Chondrocyte (in vitro differentiated cells): ENCODE measurements at places on chromosomes 11 and 22.

GRCh38 chr11:60810569-60810968, 25.4 kb downstream of the MS4A10 start:
- DNase-seq, result no peak

DNA sequence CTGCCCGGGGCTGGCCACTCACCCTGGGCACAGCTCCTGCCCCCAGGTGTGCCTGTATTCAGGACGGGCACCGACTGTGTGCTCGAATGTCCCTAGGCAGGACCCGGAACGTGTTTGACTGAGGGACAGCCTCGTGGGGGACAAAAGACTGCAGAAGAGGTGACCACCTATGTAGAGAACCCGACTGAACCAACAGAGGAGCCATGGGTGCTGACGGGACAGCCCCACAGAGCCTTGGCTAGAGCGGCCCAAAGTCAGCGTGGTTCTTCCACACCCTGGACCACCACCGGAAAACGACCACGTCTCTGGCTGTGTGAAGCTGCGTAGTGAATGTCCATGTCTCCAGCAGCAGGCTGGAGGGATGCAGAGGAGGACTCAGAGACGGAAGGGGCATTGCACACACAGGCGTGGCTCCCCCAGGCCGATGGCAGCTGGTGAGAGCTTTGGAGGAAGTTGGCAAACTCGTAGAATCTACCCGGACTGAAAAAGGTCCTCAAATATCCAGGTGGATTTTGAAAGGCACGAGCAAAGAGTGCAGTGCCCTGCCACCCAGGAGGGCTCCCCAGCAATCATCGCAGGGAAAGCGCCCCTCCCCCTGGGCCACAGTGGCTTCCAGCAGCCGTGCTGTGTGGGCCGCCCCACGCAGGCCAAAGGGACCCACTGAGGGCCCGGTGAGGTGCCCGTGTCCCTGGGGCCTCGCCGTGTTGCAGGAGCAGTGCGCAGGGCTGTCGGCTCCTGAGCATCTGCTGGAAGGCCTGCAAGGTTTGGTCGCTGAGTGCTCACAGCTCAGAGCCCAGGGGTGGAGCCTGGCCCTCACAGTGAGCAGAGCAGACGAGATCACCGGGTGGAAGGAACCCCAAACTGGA, 17.5 kb upstream of the MUC5B start:
- peak; percentile 83 for DNase-seq

- DNase-seq, result no peak
Observed at GRCh38 chr11:77075425-77075905, 8.7 kb downstream of the CAPN5 start.

DNA sequence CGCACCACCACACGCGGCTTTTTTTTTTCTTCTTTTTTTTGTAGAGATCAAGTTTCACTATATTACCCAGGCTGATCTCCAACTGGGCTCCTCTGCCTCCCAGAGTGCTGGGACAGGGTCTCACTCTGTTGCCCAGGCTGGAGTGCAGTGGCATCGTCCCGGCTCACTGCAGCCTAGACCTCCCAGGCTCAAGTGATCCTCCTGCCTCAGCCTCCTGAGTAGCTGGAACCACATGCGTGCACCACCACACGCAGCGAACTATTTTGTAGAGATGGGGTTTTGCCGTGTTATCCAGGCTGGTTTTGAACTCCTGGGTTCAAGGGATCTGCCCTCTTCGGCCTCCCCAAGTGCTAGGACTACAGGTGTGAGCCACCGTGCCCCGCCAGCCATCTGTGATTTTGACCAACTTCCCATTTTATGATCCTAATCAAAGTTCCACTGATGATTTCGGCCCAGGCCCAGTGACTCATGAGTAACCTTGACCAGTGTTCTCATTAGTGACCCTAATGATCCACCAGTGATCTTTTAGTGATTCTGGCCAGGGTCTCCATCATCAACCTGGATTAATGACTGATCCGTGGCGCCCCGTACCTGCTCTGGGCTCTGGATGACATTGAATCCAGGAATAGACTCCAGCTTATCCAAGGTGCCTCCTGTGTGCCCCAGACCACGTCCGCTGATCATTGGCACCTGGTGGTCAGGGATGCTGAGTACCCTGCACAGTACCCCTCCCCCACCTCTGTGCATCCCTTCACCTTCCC, 1.7 kb downstream of the TYMP start:
- DNase-seq, result no peak

- no peak for DNase-seq
Observed at GRCh38 chr11:129896062-129896461, 684 bp upstream of the NFRKB start.

- no peak for DNase-seq
Observed at GRCh38 chr11:34719303-34719848, 98.5 kb downstream of the EHF start.

DNA sequence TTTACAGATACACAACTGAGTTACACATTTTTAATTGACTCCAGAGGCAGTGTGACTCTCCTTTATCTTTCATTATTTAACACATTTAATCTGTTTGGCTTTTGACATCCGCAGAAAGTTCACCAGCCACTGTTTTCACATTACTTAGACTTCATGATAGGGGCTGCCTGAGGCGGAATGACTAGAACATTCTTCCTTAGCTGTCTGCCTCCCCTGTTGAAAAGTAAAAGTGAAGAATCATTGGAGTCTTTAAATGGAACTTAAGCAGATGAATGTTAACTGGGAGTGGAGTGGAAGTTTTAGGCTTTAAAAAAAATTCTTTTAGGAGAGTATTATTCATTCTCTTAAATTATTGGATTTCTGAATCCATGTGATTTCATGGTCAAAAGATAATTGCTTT, 229.2 kb upstream of the MTNR1B start:
- no peak for DNase-seq

DNA sequence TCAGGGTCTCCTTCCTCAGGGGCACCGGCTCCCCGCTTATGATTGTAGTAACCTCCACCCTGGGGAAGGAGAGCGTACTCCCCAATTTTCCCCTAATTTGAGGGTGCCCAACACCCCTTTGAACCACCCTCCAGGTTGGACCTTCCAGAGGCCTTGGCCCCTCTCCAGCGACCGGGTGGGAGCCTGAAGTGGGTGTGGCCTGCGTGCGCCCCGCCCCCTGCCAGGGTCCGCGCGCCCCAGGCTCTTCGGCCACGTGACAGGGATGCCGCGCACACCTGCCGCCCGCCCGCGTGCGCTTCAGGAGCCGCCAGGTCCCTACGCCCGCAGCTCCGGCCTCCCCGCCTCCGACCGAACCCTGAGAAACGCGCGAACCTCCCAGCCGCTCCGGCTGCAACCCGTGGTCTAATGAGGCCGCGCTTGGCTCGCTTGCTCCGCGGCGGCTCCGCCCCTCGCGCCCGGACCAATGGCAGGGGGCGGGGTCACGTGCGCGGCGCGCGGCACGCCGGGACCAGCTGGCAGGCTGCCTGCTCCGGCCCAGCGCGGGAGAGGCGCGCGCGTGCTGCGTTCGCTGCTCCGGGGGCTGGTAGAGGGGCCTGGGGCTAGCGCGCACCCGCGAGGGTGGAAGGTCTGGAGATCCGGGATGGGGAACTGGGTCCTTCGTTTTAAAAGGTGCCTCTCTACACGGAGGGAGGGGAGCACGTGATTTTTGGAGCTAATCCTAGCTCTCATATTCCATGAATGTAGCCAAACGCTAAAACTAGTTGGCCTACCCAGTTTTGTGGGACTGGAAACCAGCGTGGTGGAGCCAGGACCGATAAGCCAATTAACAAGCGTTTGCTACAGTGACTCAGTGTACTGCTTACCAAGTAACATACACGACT, at the start of gene FOXRED2:
Gene FOXRED2 (minus strand): TSS at position 404 of the 881 bp plus-strand sequence. CDS start 618 bp downstream, outside the sequence.
- DNase-seq, result peak; percentile 95

- DNase-seq, result no peak
Observed at GRCh38 chr11:12287009-12287373, 90.4 kb upstream of the PARVA start.

- DNase-seq, result no peak
Observed at GRCh38 chr11:61499816-61500491, 8.6 kb upstream of the LRRC10B start.

GRCh38 chr11:34305193-34305592, 52.6 kb downstream of the ABTB2 start:
- no peak for DNase-seq

DNA sequence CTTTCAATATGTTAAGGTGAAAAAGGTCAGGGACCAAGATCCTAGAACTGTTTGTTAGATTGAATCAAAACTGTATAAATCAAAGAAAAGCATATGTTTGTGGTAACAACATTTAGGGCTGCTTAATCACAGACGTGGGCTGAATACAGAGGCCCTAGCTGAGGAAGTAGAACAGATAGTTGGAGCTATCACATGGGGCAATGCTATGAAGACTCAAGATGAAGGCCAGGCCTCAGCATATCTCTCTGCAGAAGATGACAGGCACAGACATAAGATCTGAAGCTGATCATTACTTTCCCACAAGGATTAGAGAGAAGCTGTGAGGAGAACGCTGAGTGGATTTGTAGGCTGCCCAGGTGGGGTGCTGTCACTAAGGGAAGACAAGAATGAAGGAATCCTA, 158.6 kb upstream of the CARD18 start:
- no peak for DNase-seq

DNA sequence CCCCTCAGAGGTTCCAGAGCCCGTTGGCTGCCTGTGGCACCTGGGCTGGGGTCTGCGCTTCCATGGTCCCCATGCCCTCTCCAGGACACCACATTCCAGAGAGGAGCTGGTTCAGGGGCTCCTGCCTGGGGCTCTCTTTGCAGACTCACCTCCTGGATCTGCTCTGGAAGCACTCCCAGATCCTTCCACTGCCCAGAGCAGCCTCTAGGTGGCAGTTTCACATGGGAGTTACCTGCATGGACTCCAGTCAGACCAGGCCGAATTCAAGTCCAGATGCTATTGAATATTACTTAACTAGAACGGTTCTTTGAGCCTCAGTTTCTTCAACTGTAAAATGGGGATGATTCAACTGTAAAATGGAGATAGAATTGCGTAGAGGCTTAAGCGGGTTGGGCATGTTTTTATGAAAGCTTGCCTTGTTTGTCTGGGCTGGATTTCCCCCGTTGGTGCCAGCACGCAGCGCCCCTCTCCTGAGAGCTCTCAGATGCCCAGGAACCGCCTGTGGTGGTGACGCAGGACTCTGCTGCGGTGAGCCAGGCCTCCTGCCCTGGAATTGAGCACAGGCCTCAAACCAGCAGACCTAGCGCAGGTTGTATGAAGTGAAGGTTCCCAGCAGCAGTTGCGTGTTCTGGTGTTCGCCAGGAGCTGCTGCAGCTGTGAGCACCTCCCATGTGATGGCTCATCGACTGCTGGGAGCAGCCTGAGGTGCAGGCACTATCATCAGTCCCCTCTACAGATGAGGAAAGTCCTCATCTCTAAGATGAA, 44.2 kb downstream of the LMO1 start:
- DNase-seq, result peak; percentile 60

DNA sequence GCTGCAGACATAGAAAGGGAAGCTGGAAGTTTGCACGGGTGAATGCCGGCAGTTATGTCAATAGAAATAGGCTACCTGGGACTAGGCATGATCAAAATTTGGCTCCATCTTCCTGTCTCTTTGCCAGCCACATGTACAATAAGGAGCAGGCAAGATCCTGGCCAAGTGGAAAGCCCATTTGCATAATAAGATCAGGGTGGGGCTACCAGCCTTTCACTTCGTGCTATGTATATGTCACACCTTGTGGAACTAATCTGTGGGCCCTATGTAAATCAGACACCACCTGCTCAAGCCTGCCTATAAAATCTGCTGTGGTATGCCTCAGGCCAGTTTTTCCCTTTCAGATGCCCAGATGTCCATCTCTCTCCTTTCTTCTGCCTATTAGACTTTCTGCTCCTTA, 79.3 kb upstream of the DRD2 start:
- no peak for DNase-seq

DNA sequence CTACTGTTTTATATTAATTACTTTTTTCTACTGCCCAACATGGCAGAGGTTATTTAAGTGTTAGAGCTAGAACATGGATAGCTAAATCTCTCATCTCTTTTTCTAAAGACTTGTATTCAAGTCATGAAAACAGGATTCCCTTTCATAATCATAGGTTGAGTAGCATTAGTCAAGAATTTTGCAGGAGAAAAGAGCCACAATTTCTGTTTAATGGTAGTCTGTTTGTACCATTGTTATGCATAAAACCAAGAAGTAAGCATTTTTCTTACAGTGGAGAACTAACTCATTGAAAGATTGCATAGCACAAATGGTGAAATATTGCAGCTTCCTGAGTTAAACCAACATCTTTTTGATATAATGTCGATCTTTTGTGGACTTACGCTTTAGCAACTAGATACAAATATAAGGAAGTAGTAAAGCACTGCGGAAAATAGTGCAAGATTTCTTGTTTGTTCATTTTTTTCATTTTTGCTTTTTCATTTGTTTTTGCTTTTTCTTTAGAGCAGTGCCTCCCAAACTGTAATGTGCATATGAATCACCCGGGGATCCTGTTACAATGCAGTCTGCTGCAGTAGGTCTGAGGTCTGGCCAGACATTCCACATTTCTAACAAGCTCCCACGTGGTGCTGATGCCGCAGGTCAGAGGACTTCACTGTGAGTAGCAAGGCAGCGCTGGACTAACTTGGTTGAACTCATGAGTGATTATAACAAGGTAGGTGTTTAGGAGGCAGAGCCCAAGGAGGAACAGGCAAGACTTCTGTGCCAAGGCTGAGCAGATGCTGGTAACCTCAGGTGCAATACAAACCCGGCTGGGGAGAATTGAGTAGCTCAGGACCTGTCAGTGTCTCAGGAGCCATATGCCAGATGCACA, 4.6 kb downstream of the ETS1 start:
- no peak for DNase-seq

GRCh38 chr11:130413405-130414106, 14.9 kb downstream of the ADAMTS8 start:
- DNase-seq, result no peak

- no peak for DNase-seq
Observed at GRCh38 chr11:74755395-74755995, 6.8 kb downstream of the RNF169 start.

- no peak for DNase-seq
Observed at GRCh38 chr11:45795379-45795778, 9.6 kb upstream of the SLC35C1 start.

GRCh38 chr11:130455483-130456127, 7.2 kb downstream of the ADAMTS15 start:
- no peak for DNase-seq

DNA sequence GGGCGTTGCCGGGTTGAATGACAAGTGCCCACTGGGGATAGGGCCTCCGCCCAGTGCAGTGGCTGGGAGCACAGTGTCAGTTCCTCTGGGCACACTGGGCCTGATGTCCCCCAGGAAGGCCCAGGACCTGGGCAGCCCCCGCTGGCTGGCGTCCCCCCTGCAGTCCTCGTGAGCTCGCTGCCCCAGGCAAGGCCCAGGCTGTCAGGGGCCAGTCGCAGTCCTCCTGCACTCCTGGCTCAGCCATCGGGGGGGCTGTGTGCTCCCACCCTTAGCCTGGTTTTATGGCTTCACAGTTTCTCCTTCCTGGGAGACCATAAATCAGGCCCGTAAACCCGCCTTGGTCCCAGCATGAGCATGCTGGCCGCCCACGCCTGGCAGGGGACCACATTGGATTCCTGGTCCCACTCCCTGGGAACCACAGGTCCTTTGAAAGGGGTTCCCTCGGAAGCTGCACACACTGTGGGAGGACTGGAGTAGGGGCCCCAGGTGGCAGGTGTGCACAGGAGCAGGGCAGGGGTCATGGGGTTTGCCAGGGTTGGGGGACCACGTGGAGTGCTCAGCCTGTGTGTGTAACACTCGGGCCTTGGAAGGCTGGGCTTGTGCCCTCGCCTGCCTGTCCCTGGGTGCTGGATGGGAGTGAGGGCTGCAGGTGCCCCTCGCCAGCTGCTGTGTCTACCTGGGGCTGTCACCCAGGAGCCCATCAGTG, 113.6 kb downstream of the KCNQ1OT1 start:
- DNase-seq, result peak; percentile 88

GRCh38 chr11:66902486-66903177, 45.8 kb downstream of the LRFN4 start:
- no peak for DNase-seq
